ENCODE measurements at places on chromosomes 11 and 22.

DNA sequence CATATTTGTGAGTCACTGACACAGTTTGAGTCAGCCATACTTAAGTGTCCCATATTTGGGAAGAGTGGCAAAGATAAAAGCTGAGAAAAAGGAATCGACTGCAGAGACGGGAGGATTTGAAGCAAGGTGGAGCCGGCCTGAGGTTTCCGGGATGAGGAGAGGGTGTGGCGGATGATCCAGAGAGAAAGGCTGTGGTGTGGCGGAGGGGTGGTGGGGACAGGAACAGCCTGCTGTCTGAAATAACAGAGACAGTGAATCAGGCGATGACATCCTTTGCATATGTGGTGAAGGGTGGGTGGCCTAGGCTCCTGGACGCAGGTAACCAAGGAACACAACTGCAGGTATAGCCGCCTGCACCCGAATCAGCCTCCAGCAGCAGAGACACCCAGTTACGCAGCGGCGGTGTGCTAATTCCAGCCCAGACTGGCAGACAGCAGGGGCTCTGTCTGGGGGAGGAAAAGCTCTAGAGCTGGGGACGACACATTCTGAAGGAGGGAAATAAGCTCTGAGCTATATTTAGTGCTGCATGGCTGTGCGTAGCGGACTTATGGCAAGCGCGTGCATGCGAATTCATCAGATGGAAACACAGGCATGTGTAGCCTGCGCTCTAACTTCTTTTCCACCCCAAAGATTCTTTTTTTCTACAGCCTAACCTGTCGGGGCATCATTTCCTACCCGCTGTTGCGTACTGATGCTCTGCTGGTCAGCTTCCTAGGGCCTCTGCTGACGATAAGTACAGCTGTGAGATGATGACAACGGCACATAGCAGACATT is 62.7 kb upstream of the BARX2 start:
- DNase-seq = no peak

DNA sequence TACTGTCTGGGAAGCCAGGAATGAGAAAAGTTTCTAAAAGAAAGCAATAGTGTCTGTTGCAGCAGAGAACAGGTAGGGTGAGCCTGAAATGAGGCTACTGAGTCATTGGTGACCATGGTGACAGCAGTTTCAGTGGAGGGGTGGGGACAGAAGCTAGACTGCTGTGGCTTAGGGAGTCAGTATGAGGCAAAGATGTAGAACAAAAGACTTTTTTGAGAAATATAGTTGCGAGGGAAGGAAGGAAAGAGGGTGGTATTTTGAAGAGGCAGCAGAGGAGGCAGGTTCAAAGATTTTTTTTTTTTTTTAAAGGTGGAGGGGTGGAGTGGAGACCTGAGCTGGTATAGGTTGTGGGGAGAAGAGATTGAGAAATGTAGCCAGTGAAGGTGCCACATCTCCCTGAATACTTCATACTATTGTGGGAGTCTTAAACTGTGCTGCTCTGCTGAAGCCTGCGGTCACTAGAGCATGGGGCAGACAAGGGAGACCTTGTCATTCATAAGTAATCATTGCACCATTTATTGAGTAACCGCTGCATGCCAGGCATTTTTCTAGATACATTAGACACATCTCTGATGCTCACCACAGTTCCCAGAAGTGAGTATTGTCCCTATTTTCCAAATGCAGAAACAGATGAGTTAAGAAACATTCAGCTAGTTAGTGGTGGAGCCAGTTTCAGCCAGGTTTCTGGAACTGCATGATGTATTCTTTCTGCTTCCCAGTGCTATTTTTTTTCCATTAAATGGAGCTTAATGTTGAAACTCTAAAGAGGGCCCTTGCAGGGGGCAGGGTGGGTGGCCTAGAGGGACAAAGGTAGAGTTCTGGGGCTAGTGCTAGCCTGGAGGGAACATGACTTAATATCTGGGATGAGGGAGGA is 49.9 kb downstream of the STIM1 start:
- DNase-seq = peak; percentile 20

DNA sequence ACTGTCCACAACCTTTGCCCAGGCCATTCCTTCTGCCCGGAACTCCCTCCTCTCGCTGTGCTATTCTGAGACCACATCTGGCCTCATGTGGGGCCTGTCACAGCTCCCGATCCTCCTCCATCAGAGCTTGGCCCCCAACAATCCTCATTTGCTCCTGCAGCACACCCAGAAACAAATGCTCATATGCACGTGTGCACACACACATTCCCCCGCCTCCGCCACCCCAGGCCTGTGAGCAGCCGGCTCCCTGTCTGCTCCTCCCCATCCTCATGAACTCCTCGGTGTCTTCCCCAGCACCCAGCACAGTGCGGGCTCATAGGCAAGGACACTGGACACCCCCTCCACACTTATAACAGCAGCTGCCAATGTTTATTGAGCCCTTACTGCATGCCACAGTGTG is 29.7 kb upstream of the PICK1 start:
- no peak for DNase-seq

DNA sequence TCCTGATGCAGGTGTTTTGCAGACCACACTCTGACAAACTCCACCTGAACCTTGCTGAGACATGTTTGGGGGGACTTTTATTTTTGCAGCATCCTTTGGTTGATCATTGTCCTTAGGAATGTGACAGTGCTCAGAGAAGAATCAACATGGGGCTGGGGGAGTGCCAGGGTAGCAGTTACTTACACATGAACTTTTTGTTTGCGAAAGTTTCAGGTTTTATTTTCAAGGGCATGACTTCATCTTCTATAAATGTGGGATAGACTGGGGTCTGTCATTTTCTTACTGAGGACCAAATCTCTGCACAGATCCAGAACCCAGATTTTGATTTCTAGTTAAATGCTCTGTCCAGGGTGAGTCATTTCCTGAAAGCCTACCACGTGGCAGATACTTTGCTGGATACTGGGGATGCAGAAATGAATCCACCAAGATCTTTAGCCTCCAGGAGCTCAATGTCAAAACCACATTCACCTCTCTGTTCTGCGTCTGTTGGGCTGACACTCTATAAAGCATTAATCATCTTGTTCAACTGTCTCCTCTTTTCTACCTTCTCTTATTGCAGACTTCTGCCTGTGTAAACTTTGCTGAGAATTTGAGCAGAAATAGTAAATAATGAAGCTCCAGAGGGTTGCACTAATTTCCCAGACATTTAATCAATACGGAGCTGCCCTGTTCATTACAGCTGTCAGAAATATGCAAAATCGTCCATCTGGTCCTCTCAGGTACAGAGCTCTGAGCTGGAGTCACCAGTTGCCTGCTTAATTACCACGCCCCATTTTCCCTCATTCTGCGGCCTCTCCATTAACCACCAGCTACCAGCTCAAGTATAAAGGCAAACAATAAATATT is 387.9 kb downstream of the MIAT start:
- DNase-seq = no peak

- no peak for DNase-seq
These were observed 10.6 kb upstream of the ARAP1 start for GRCh38 chr11:72762641-72763304.

DNA sequence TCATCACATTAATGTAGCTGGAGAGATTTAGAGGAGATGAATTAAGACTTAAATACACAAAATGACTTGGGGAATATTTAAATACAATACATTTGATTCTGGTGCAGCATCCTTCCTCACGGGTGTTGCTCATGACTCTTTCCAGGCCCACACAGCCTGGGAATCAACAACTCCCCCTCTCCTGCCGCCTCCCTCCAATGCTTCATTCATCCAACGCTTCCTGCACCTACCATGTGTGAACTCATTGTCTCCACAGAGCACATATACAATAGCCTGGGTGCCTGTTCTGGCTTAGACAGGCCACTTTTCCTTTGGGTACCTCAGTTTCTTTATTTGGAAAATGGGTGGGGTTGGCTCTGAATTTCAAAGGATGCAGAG is 476.9 kb upstream of the CADM1 start:
- no peak for DNase-seq

DNA sequence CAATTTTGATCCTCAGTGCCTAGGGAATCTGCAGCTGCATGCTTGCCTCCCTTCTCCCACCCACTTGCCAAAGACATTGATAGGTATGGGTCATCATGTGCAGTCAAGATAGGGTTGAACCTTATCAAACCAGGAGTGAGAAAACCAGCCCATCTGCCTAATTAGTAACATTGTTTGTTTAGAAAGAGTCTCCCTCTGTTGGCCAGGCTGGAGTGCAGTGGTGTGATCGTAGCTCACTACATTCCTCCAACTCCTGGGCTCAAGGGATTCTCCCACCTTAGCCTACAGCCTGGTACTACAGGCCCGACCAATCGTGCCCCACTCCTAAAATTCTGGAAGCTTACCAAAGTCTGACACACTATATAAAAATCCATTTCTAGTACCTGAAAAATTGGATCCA is 4.6 kb downstream of the C11orf71 start:
- no peak for DNase-seq

- no peak for DNase-seq
These were observed 60.6 kb downstream of the PLEKHA7 start for GRCh38 chr11:16953663-16954062.

DNA sequence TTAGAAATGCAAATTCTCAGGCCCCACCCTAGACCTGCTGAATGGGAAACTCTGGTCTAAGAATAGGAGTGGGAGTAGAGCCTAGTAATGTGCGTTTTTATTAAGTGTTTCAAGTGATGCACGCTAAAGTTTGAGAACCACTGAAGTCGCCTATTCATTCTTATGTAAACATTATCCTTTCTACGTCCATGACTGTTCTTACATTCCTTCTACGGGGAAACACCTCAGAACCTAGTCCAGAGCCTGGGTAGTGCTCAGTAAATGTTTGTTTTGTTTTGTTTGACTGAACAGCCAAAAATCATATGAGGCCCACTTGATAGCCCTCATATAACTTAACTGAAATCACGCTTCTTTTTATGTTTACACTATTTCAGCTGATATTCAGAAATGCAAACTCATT is 29.8 kb downstream of the VSIG10L2 start:
- DNase-seq = no peak

- DNase-seq = no peak
These were observed 24.7 kb downstream of the CHEK1 start for GRCh38 chr11:125649465-125650166.

- no peak for DNase-seq
These were observed 218.2 kb upstream of the CCDC179 start for GRCh38 chr11:23078289-23078971.

DNA sequence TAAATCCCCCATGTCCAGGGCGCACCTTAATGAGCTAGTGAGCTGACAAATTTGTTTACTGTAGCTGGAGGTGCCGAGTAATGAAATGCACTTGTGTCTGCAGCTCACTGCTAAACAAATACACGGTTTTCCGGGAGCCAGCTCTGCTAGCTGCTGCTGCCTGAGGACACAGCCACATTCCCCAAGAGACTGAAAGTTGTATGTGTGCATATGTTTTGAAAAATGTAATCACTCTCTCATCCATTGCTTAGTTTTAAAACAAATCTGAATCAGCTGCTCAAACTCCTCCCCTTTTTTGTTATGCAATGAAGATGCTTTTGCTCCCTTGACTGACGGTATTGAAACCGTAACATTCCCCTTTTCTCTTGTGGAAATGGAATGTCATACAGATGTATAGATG is 62.4 kb upstream of the NNMT start:
- DNase-seq = no peak

DNA sequence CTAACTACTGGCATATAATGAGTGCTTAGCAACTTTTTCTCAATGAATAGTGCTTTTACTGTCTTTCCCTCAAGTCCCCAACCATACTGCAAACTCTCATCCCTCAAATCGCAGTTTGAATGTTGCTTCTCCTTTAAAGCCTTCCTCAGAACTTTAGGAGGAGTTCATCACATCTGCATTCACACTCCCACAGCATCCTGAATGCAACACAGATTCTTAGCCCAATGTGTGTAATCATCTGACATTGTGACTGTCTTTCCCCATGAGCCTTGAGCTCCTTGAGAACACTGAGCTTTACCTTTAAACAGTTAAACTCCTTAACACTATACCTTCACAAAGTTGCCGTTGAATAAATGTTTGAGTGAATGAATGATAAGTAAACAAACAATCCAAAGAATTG is 81.7 kb upstream of the FAM181B start:
- no peak for DNase-seq

- DNase-seq = no peak
These were observed 477 bp downstream of the DPAGT1 start for GRCh38 chr11:119100994-119101758.

DNA sequence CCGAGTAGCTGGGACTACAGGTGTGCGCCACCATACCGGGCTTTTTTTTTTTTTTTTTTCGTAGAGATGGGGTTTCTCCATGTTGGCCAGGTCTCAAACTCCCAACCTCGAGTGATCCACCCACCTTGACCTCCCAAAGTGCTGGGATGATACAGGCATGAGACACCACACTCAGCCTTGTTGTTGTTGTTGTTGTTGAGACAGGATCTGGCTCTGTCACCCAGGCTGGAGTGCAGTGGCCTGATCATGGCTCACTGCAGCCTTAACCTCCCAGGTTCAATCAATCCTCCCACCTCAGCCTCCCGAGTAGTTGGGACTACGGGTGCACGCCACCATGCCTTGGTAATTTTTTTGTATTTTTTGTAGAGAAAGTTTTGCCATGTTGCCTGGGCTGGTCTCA is 23.4 kb upstream of the CLDN5 start:
- no peak for DNase-seq

GRCh38 chr22:29258407-29259252 is 9.2 kb downstream of the RHBDD3 start:
- DNase-seq = no peak

- no peak for DNase-seq
These were observed 34.1 kb downstream of the HORMAD2 start for GRCh38 chr22:30114361-30114760.

DNA sequence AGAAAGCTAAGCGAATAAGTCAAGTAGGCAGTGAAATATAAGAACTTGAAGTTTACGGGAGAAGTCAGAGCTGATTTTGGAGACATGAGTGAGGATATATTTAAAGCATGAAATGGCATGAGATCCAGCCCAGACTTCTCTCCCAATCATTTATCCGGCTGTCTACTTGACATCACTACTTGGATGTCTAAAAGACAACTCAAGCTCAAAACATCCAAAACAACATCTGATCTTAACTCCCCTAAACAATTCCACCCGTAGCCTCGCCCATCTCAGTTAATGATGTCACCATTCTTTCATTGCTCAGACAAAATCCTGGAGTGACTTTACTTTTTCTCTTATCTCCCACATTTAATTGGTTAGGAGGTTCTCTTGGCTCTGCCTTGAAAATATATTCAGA is 44.5 kb downstream of the WEE1 start:
- no peak for DNase-seq

- no peak for DNase-seq
These were observed 133.3 kb downstream of the ATXN10 start for GRCh38 chr22:45804986-45805325.

GRCh38 chr22:41842996-41843970 is 10.4 kb downstream of the SREBF2 start:
- DNase-seq = no peak
